ENCODE measurements at places on chromosomes 12 and 14. TPM values are rescaled to one million over a fixed set of nuclear protein-coding genes. Genes with fewer than 3 reads are reported as not detected.

The NUAK1 gene
- total RNA-seq = 0.63 TPM

The TAS2R14 gene
- 1.6 TPM for total RNA-seq

The RERG gene
- 0.61 TPM for total RNA-seq

- DNase-seq = no peak
Measured at GRCh38 chr12:69028941-69029729, 96.2 kb upstream of the CPM start.

DNA sequence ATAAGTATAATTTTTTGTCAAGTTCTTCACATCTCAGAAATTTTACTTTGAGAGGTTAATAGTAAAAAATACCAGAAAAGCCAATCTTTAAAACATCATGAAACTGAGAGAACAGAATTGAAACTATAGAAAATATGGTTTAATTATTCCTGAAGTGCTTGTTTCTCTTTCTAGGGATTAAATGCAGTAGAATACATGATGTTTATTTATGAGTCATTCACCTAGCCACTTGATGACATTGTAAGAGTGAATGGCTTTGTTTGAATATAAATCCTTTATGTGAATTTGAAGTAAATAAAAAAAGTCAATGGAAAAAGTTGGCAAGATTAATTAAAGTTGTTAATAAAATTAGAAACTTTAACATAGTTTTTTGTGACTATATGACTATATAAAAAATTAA, 48.4 kb downstream of the KTN1 start:
- DNase-seq = no peak

DNA sequence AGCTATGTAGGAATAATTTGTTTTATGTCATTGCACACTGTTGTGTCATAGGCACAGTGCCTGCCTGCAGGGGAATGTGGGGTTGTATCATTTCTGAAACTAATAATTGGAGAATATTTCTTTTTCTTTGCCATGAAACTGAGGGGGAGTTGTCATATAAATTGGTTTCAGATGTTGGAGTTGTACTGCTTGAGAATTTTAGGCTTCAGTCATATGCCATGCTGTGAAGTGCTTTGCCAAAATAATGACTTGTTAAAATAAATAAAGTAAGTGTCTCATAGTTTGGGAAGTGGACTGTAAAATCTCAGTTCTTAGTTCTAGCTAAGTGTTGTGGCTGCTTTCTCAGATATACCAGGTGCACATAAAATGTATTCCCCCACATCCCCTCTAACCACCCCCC, 116.8 kb downstream of the DAAM1 start:
- no peak for DNase-seq

DNA sequence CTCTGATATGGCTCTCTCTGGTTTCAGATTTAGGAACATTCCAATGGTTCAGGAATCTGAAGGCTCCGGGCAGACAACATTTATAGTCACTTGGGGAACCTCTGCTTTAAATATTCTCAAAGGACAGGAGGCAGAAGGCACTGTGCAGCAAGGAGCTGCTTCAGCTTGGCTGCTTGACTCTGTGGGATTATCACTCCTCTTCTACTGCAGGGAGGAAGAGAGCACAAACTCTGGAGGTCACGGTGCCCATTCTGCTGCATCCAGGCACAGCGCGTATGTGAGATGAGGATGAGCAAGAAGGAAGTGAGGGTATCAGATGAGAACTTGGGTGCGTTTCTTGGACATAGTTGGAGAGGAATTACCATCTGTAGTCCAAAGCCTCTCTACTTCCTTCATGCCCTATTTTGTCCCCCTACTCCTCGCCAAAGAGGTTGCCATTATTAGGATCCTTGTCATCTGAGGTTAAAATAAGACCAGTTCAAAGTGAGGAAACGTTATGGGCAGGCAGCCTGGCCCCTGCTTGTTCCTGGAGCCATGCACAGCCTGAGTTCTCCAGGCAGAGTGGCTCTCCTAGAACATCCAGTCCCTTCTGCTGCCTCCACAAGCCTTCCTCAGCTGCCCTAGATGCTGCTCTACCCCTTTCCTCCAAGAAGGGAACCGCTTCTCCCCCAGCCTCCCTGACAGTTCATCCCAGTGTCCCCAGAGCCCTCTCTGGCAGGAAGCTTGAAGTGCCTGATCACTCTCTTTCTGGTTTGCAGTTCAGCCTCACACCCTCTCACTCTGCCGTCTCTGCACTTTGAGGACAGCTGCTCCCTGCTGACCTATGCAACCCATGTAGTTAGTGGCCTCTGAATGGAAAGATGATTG, 12.5 kb downstream of the FGF6 start:
- no peak for DNase-seq
